ENCODE measurements at places on chromosomes 12 and 14.

DNA sequence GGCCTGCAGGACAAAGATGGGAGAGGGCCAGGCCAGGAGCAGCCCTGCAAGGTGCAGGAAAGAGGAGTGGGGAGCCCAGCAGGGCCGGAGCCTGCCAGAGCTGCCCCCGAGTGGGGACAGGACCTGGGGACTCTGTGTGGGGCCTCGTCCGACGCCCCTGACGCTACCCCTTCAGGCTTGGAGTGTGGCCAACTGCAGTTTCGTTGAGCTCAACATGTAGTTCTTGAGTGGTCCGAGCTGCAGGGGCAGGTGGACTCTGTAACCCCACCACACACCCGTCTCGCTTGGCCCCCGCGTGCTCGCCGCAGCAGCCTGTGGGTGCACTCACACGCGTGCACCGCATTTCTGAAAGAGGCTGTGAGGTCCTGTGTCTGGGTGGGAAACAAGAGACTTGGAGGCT, 2.0 kb downstream of the ASPG start:
- DNase-seq, result no peak

- DNase-seq, result no peak
Observed at GRCh38 chr14:39558525-39558924, 126.3 kb upstream of the FBXO33 start.

GRCh38 chr14:95265106-95266094, 54.3 kb downstream of the CLMN start:
- peak; percentile 59 for DNase-seq

DNA sequence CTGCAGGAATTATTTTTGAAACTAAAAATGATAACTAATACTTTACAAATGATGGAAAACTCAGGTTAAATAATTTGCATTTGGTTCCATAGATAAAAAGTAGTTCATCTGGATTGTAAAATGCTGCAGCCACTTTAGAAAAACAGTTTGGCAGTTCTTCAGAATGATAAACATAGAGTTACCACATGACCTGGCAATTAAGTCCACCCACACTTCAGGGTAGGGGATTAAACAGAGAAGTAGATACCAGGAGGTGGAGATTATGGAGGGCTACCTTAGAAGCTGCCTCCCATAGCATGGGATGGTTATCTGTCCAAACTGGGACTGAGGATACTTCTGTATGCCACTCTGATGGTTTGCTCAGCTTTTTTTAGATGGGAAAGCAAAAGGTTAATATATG, 22.2 kb downstream of the ARF6 start:
- no peak for DNase-seq

- no peak for DNase-seq
Observed at GRCh38 chr12:94614288-94614721, 36.1 kb downstream of the TMCC3 start.

GRCh38 chr14:21668377-21668776, 5.2 kb downstream of the OR4E1 start:
- DNase-seq, result no peak

DNA sequence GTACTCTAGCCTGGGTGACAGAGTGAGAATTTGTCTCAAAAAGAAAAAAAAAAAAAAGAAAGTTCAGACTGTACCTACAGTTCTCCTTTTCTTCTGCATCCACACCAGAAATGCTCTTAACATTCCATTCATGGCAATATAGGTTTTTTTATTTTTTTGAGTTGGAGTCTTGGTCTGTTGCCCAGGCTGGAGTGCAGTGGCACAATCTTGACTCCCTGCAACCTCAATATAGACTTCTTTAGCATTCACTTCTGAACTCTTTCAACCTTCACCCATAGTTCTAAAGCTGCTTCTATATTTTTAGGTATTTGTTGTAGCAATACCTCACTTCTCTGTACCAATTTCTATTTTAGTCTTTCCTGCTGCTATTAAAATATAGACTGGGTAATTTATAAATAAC, 1095.7 kb downstream of the FLRT2 start:
- no peak for DNase-seq

- DNase-seq, result no peak
Observed at GRCh38 chr14:51481643-51482042, 170.1 kb upstream of the FRMD6 start.

DNA sequence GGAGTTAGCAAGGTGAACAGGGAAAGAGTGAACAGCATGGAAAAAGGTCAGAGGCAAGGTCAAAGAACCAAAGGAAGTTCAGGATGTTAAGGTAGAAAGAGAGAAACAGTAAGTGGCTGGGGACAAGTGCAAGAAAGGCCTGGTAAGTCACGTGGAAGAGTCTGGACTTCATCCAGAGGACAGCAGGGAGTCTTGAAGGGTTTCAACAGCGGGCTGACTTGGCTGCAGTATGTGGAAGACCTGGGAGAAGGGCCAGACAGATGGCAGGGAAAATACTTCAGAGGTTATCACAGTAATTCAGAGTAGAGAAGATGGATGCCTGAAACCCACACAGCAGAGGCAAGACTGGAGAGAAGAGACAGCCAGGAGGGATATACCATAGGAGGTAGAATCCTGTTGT, 34.0 kb downstream of the CIT start:
- DNase-seq, result peak; percentile 62

GRCh38 chr14:49975799-49976198, 82.9 kb downstream of the ARF6 start:
- no peak for DNase-seq

- peak; percentile 57 for DNase-seq
Observed at GRCh38 chr12:96889273-96889933, 17.7 kb upstream of the NEDD1 start.

DNA sequence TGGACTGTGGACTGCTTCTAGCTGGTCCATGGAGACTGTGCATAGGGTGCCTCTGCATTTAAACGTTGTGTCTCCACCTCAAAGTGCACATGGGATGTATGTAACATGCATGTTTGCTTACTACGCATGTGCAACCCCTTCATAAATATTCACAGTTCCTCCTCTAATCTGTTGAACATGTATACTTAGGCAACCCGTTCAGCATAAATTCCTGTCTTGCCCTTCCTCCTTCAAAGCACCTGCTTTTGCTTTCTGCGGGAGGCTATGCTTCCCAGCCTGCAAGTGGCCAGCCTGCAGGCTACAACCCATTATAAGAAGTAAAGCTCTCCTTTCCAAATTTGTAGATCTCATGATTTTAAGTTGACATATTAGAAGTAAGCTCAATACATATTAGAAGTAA, 33.0 kb upstream of the OVCH1 start:
- no peak for DNase-seq

- DNase-seq, result no peak
Observed at GRCh38 chr14:45073231-45073879, 10.6 kb upstream of the PRPF39 start.

- DNase-seq, result no peak
Observed at GRCh38 chr14:92484132-92484823, 29.3 kb upstream of the RIN3 start.

DNA sequence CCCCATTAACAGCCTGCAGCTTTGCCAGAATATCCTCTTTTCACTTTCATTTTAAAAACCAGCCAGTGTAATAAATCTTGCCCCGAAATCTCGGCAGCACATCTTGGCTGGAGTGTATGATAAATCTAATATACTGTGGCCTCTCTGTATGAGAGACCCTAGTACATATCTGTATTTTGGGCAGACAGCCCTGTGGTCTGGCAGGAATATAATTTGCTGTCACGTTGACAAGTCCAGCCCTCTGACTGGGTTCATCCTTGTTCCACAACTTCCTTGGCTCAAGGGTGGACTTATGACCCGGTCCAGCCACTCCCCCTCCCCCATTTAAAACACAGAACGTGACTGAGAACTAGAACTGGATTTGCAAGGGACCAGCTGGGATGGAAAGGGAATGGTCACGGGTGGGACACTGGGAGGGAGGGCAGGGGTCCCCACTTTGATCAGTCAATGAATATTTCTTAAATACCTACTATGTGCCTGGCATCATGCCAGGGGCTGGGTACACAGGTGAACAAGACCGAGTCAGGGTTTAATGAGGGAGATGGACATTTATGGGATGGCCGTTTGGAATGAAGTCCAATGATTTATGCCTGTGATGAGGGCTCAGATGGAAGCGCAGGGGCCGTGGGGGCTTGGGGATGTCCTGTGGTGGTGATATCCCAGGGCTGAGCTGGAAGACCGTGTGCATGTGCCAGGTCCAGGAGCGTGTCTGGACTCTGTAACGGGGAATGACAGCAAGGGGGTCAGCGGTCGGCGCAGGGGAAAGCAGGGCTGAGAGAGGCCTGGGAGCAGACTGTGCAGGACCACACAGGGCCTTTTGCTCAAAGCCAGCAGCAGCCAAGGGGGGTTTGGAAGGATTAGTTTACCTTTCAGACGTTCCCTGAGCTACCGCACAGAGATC, 190.5 kb downstream of the PHETA1 start:
- DNase-seq, result no peak

DNA sequence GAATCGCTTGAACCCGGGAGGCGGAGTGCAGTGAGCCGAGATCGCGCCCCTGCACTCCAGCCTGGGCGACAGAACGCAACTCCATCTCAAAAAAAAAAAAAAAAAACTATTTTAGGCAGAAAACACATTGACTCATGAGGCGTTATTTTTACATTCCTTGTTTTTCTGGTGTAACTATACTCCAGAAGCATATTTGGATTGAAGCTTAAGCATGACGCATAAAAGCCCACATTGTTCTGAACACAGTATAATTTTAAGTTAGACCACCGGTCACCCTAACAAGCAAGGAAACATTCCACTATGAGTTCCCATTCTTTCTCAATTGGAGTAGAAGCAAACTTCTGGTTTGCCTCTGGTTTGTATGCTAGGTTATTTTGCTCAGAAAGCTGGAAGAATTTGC, 173.0 kb downstream of the MYRFL start:
- no peak for DNase-seq

GRCh38 chr12:53223389-53224060, 8.5 kb downstream of the RARG start:
- DNase-seq, result peak; percentile 56

GRCh38 chr12:125091401-125091800, 26.2 kb downstream of the AACS start:
- DNase-seq, result no peak

DNA sequence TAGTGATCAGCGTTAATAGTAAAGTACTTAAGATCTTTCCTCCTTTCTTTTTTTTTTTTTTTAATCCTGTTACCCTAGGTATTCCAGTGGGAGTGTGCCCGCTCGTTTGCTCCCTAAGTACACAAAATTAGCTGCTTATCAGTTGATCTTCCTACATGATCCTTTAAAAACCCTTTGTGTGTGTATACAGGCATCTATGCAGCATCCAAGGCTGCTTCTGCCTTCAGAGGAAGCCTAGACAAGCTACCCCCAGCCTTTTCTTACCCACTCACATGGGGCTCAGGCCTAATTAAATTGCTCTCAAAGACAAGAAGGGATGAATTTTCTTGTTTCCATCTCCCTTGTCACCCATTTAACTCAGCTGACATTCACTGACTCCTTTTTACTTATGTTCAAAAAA, 343.4 kb upstream of the LMO3 start:
- DNase-seq, result no peak

DNA sequence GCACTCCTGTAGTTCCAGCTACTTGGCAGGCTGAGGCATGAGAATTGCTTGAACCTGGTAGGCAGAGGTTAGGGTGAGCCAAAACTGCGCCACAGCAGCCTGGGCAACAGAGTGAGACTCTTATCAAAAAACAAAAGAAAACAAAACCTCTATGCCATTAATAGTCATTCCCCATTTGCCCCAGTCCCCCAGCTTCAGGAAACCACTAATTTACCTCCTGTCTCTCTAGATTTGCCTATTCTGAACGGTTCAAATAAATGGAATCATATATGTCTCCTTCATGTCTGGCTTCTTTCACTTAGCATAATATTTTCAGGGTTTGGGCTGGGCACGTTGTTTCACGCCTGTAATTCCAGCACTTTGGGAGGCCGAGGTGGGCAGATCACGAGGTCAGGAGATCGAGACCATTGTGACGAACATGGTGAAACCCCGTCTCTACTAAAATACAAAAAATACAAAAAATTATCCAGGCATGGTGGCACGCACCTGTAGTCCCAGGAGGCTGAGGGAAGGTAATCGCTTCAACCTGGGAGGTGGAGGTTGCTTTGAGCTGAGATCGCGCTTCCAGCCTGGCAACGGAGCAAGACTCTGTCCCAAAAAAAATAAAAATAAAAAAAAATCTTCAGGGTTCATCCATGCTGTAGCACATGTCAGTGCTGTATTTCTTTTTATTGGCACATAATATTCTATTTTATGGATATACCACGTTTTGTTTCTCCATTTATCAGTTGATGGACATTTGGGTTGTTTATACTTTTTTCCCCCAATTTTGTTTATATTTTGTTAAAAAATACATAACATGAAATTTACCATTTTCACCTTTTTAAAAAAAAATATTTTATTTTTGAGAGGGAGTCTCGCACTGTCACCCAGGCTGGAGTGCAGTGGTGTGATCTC, 31.9 kb downstream of the KNTC1 start:
- DNase-seq, result no peak

- no peak for DNase-seq
Observed at GRCh38 chr12:128551266-128551665, 272.5 kb downstream of the SLC15A4 start.

GRCh38 chr14:99155173-99156089, 116.6 kb downstream of the BCL11B start:
- no peak for DNase-seq

DNA sequence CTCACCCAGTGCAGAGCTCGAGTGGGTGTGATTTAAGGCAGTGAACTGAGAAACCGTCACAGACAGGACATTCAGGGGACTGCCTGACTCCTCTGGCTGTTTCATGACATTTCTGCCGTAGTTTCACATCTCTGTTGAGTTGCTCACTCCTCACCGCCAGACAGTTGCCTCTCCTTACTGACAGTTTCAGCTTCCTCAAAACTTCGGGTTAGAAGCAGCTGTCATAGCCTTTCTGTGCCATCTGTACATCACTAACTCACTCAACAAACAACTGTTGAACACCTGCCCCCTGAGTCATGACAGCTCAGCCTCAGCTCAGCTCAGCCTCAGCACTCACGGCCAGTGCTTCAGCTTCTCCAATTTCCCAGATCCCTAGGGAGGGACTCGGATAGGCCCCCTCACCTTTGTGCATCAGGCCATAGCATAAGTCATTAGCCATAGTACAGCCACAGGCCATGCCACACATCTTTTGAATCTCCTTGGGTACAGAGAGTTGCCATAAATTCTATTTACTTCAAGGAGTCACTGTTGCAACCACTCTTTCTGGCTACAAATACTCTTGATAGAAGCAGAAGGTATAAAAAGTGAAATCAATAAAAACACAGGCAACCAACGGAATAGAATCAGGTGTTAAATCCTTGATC, 6.2 kb upstream of the SLC15A4 start:
- DNase-seq, result no peak

- peak; percentile 74 for DNase-seq
Observed at GRCh38 chr14:70822530-70823185, 13.3 kb upstream of the MAP3K9 start.

GRCh38 chr14:77574446-77575115, 41.9 kb downstream of the SPTLC2 start:
- no peak for DNase-seq

GRCh38 chr12:54590978-54591591, 2.6 kb upstream of the PPP1R1A start:
- peak; percentile 47 for DNase-seq

GRCh38 chr14:92653162-92653651, 95.2 kb downstream of the LGMN start:
- DNase-seq, result no peak

GRCh38 chr12:107317751-107318555, 224.6 kb upstream of the CRY1 start:
- peak; percentile 90 for DNase-seq
